ENCODE measurements at places on chromosomes 12 and 14.
A peak's percentile ranks its signal among the peaks of the same experiment; 100 is the strongest.

DNA sequence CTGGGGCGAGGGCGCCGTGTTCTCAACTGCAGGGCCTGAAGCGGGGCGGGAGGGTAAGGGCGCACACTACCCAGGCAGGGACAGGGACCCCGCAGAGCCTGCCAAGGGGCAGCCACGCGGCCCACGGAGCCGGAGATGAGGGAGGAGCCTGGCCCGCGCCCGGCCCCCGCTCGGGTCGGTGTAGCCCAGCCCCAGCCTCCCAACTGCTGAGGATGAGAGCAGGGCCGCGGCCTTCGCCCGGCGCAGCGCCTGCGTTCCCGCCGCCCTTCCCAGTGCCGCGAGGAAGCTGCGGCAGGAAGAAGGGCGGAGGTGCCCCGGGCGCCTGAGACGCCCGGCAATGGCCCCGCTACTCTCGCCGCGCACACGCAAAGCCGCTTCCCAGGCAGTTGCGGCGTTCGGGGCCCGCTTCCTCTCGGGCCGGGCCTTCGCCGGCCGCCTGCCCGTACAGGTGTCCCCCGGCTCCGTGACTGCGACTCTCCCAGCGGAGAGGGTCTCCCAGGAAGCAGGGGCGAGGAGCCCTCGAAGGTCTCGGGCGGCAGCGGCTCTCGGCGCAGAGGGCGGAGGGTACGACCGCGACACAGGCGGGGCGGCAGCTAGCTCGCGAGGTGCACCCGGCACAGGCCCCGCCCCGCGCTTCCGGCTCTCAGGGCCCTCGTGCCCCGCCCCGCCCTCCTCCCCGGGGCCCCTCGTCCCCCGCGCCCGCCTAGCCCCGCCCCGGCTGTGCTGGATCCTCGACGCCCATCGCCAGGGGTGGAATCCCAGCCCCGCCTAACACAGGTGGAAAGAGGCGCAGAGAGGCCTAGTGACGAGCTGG is 24.8 kb upstream of the YY1 start:
- peak; percentile 56 for DNase-seq

DNA sequence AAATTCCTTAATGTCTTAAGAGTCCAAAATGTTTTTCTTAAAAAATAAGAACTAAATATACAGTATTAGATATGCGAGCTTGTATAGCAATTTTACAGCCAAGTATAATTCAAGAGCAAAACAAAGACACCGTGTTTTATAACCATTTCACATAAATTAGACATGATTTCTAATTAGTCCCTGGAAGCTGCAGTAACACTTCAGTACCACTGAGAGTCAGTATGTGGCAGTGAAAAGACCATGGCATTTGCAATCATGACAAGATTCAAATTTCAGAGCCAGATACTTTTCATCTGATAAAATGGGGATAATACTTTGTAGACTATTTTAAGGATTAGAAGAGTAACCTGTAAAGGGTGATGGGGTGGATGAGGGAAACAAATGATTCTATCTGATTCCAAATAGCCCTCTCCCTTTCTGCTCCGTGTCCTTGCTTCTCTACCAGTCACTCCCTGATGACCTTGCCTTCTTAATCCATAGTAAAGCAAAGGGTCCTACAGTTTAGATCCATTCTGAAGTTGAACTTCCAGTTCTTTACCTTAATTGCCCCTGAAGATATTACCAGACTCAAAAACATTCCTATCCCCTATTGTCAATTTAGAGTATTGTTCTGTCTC is 145.4 kb upstream of the ABCD2 start:
- DNase-seq, result peak; percentile 75

GRCh38 chr12:124713041-124713435 is 145.6 kb upstream of the NCOR2 start:
- DNase-seq, result no peak

DNA sequence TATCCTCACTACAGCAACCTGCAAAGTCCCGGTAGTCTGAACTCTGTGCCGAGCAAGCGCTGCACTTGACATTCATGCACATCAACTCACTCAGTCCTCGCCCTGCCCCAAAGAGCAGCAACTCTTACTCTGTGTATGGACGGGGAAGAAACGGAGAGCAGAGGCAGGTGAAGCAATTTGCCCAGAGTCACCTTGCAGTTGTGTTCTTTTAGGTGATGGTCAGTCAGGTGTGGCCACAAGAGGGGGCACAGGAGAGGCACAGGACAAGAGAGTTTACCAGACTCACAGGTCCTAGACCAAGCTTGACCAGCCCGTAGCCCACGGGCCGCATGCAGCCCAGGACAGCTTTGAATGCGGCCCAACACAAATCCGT is 39.1 kb downstream of the TSPAN11 start:
- DNase-seq, result peak; percentile 6

DNA sequence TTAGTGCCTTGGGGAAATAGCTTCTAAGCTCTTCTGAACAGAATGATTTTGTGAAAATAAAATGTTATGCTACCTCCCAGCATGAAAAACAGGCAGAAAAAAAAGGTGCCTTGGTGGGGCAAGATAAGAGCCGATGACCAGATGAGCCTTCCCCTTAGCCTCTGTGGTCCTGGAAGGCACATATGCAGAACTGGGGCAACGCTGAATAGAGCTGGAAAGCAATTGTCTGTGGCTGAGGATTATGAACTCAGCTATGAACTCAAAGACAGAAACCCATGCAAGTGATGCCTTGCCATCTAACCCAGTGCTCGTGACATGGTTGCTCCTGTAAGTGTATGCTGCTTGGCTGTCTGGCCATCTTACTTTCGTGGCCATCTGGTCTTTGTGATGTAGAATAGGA is 128.5 kb upstream of the FRMD6 start:
- no peak for DNase-seq

GRCh38 chr12:32322354-32322753 is 77.0 kb upstream of the FGD4 start:
- DNase-seq, result no peak

GRCh38 chr12:45259675-45260074 is 43.8 kb downstream of the ANO6 start:
- DNase-seq, result peak; percentile 42

- DNase-seq, result no peak
Measured at GRCh38 chr12:76633415-76633814, 73.8 kb upstream of the OSBPL8 start.

GRCh38 chr14:38705220-38705619 is 397.8 kb downstream of the SEC23A start:
- DNase-seq, result no peak

DNA sequence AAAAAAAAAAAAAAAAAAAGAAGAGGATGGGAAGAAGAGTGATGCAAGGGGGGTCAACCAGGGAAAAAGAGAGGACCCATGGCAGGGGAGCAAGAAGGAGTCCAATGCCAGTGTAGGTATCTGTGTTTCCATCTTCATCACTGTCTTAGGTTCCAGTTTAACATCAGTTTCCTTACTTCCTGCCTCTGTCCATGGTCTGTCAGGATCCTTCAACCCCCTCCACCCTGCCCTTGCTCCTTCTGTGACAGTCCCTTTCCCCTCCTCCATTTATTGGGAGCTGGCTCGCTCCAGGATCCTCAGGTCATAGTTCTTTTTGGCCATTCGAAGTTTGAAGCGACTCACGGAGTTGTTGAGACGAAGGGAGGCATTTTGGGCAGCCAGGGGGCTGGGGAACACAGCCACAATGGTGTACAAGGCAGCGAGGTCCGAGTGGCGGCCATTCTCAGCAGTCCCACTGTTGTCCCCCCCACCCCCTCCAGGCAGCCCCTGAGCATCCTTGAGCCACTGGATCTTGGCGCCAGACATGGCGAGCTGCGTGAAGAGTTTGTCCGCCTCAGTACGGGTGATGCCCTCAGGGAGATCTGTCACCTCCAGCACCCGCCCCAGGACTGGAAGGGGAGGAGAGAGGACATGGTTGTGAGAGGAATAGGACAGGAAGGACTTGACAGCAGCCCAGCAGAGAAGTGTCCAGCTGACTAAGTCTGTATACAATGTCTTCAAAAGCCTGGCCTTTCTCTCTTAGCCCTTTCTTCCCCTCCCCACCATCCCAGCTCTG is 3.7 kb upstream of the STAC3 start:
- DNase-seq, result no peak

DNA sequence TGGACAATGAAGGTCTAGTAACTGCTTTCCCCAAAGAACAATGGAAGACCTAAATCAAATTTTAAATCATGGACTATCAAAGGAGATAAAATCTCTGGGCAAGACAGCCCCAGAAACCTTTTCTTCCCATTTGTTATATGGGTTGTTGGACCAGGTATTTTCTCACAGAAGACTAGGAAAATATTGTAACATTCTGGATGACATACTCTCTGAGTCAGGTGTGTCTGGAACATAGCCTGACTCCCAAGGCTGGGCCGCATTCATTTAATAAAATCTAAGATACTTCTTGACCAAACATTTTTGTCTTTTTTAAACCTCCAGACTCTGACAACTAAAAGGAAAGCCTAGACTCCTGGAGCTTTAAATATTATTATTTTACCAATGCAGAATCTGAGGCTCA is 87.9 kb downstream of the ATP23 start:
- no peak for DNase-seq

- DNase-seq, result no peak
Measured at GRCh38 chr12:57548013-57548315, 972 bp upstream of the DCTN2 start.

GRCh38 chr12:49651855-49652254 is 28.5 kb downstream of the PRPF40B start:
- DNase-seq, result no peak

DNA sequence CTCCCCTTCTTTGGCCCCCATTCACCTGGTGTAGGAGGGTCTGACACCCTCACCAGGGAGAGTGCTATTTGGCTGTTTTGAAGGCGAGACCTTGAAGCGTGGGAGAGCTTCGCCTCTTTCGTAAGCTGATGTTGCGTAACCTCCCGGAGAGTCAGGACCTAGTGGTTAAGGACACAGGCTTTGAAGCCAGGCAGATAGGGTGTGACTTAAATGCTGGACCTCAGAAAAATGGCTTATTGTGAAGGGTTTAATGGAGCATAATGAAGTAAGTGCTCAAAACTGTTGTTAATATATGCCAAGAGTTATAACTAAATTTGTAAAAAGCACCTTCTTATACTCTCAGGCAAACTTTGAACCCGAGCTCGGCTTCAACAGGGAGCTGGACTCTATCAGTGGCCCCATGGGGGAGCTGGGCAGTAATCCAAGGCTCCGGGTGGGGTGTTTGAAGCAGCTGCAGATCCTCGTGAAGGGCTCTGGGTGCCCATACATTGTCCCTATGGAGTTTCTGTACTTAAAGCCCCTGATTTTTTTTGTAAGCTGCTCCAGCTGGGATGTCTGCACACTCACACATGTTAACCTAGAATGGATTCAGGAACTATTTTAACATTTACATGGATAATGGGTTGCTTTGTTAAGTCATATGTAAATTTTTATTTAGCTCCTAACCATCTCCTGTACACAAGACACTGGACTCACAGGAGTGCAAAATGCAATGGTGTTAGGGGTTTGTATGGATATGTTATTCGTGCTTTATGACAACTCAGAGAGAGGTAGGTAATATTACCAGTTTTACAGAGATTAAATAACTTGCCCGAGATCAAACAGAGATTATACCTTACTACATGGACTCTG is 26.0 kb downstream of the PPFIBP1 start:
- peak; percentile 99 for DNase-seq

DNA sequence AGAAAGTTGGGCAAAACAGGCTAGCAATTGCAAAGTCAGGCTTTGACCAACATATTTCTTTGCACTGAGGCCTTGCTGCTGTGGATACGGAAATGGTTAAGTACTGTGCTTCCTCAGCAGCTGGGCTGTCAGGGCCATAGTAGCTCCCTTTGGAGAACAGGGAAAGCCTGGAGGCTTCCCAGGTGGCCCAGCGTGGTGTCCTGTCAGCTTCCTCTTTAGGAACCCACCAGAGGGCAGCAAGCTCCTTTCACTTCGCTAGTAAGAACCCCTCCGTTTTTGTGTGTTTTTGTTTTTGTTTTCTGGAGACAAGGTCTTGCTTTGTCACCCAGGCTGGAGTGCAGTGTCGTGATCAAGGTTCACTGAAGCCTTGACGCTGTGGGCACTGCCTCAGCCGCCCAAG is 1.7 kb upstream of the CFAP251 start:
- DNase-seq, result peak; percentile 68

GRCh38 chr14:23043145-23043544 is 1.1 kb downstream of the PSMB11 start:
- DNase-seq, result no peak

DNA sequence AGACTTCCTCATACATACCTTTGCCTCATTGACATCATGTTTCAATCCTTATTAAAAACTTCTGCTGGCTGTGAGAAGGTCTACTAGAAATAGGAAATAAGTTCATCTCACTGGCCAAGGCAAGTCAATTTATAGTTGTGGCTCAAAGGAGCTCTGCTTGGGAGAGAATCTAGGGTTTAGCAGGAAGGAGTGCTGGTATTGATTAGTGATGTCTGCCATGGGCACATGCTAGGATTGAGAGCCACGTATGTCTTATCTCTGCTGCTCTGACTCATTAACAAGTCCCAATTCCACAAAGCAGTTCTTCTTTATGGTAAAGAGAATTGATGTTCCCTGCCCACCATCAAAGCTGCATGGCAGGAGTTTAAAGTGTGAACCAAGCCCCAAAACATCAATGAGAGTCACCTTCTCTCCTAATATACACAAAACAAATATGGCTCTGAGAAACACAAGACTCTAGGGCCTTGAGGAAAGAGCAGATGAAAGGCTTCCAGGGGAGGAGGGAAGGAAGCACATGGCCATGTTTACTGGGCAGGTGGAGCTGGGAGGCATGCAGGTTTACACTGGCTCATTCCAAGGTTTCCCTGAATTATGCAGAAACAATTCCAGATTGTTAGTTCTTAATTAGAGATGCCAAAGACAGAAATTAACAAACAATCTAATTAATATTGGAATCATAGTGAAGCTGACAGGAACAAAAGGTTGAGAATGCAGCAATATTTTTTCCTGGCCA is 931.9 kb upstream of the TMEM132C start:
- no peak for DNase-seq

DNA sequence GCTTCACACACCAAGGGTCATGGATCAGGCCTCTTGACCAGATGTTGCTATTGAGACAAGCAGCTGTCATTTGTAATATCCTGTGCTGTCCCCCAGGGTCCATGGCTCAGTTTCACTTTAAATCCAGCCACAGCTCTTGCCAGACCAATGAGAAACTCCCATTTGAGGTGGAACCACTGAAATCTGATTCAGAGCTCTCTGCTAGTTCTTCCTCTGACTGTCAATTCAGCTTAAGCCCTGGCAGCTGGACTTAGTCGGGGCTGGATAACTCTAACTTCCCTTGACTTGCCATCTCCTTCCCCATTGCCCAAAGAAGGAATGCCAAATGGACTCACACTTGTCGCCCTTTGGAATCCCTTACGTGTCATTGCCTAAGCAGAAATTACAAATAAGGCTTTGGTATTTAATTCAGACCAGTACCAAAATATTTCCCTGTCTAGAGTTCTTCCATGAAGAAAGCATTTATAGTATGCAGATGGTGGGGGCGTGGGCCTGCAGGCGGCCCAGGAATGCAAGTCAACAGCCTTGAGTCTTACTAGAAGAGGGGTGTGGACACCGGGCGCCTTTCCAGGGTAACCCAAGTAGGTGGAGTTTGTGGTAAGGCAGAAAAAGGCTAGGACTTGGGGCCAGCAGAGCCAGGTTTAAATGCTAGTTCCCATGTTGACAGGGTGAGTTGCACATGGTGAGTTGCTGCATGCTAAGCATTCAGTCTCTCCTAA is 96.9 kb upstream of the TMPO start:
- peak; percentile 96 for DNase-seq

GRCh38 chr12:6928703-6929407 is 1.1 kb downstream of the ATN1 start:
- no peak for DNase-seq
